H7 (cell line): ENCODE measurements at places on chromosomes 3 and 15.

DNA sequence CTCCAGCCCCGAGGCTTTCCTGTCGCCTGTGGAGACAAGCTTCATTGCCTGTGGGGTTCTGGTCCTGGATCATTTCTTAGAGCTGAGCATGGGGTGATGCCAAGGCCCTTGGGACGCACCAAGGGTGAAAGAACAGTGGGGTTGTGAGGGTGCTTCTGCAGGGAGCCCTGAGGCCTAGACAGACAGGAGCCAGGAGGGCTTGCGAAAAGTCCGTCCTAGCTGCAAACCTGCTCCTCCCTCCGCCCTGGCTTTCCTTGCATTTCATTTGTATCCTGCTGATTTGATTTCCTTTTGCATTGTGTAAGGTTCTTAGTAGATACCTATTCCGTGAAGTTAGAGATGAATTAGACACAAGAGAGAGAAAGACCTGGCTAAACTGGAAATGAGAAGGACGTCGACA, 286.9 kb upstream of the C2CD4B start:
- peak; percentile 66 for DNase-seq

- DNase-seq = no peak
Observed at GRCh38 chr15:48121849-48122248, 1.1 kb downstream of the SLC24A5 start.

DNA sequence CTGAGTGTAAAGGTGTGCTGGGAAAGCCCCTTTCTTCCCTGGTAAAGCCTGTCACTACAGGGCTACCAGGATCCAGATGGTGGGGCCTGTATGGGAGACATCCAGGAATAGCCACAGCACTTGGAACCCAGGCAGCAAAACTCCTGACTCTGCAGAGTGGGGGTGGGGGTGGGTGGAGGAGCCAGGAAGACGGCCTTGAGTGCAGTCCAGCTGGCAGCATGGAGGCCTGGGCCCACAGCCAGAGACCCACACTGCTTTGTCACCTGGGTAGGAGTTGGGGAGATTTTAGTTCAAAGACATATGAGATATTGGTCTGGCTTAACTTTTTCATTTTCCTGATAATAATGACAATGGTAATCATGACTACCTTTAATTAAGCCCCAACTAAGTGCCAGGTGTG, 116.7 kb upstream of the MRPS22 start:
- no peak for DNase-seq

DNA sequence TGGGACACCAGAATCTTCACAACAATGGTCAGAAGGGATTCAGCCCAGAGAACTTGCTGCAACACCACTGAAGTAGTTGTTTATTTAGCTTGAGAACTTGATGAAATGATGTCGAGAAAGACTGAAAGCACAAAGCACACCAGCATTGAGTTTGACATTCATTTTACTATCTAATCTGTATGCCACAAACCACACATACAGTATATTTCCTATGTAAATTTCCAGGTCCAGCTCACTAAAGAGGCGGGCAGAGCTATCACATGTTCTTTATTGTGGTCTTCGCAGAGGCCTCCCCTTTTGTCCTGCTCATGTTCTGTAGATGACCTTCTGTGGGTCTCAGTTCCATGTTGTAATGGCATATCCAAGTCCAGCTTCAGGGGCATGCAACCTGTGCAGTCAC, 10.4 kb upstream of the FMN1 start:
- DNase-seq = no peak

- DNase-seq = no peak
Observed at GRCh38 chr15:72790302-72790910, 6.8 kb upstream of the ADPGK start.

DNA sequence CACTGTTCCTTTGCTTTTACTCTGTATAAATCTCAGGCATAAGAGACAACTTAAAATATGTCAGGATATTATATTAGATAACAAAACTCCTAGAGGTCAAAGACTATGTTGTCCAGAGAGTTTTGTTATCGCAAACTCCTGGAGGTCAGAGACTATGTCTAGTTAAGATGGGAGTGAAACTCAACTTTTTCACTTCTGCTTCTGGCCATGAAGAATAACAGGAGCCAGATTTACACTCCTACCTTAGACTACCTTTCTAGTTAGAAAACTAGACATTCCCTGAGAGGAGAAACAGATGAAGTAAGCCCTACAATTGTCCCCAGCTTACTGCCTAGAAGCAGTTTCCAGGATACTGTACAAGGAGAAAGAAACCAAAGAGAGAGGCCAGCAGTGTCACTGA, 255.4 kb upstream of the UBE2E1 start:
- no peak for DNase-seq

DNA sequence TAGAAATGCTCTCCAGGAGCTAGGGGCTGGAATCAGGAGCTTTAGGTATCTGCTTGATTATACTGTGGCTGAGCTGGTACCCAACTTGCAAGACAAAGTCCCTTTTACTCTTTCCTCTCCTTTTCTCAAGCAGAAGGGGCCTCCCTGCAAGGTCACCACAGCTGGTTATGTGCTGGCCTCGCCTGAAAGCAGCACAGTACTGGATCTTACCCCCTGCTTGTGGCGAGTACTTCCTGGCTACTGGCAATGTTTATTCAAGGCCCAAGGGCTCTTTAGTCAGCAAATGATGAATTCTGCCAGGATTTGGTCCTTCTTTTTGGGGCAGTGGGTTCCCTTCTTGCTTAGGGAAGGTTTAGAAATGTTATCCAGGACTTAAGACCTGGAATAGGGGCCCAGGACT, 234.6 kb downstream of the RAP2B start:
- DNase-seq = no peak

DNA sequence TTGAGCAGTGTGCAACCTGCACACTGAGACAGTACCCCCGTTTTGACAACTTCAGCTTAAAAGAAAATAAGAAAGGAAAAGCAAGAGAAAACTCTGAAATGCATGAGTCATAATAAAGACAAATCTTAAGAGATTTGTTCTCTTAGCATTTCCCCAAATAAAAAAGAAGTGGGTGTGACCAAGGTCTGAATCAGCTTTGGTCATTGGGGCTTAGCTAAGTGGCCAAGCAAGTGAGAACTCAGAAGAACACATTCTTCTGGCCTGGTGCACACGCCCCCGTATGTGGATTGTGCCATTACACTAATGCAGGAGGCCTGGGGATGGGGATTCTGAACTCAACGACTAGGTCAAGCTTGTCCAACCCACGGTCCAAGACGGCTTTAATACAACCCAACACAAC, 56.9 kb upstream of the PDZRN3 start:
- no peak for DNase-seq

- DNase-seq = no peak
Observed at GRCh38 chr15:81785679-81786078, 260.1 kb downstream of the MEX3B start.

DNA sequence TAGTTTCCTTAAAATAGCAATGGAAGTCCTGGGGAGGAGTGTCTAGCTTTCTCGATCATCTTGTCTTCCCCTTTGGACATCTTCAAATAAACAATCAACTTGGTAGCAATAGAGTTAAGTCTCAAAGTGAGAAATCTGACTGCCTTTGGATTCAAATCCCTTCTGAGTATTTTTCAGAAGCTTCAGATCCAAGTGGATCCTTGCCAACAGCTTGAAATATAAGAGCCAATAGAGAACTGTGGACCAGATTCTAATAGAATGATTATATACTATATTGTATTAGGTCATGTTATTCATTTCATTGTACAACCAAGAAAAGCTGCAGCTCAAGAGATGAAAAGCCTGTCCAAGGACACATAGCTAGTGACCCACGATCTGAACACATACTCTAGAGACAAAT, 60.2 kb downstream of the SYNPR start:
- DNase-seq = no peak
